Adrenal gland (tissue), 19 donors: ENCODE measurements at places on chromosomes 12 and 14. TPM values are rescaled to one million over a fixed set of nuclear protein-coding genes. Genes with fewer than 3 reads are reported as not detected.

OVCH1 gene
- 1.00 TPM for total RNA-seq

RNASE11 gene
- total RNA-seq: not detected

DNA sequence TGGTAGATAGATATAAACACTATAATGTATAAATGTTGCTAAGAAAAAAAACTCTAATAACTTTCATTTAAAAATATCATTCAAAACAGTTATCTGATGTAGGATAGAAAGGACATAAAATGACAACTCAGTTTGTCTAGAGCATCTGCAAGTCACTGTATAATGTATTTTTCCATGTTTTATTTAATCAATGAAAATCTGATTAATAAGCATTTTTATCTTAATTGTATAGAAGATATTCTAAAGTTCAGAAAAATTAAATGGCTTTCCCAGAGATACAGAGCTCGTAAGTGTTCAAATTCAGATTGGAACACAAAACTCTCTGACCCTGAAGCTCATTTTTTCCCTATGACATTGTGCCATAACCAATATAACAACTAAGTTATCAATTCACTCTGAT, 295.9 kb upstream of the DCN start:
- H3K27ac ChIP-seq: no peak overlapping the region
- no peak overlapping the region for H3K4me3 ChIP-seq
- no peaks in the 10 kb centered on the region for H3K27me3 ChIP-seq
- no peak for DNase-seq
- H3K36me3 ChIP-seq: no peaks in the 10 kb centered on the region
- H3K4me1 ChIP-seq: no peaks in the 10 kb centered on the region

DNA sequence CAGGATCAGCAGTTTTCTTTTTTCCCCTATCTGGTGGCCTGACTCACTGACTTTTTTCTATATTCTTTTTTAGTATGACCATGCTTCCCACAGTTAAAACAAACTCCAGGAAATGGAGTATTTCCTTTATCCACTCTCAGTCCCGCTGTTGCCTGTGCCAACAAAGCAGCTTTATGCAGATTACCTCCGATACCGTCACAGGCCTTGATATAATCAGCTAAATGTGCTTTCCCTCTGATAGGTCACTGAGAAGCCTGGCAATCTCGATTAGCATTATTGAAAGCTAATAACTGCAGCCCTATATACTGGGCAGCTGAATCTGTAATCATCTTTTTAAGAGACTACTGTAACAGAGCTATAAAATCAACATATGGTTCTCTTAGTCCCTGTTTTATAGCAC, 243.6 kb downstream of the KIF21A start:
- H3K27me3 ChIP-seq: no peaks in the 10 kb centered on the region
- no peak overlapping the region for H3K4me3 ChIP-seq
- H3K4me1 ChIP-seq: no peaks in the 10 kb centered on the region
- H3K27ac ChIP-seq: no peak overlapping the region

DNA sequence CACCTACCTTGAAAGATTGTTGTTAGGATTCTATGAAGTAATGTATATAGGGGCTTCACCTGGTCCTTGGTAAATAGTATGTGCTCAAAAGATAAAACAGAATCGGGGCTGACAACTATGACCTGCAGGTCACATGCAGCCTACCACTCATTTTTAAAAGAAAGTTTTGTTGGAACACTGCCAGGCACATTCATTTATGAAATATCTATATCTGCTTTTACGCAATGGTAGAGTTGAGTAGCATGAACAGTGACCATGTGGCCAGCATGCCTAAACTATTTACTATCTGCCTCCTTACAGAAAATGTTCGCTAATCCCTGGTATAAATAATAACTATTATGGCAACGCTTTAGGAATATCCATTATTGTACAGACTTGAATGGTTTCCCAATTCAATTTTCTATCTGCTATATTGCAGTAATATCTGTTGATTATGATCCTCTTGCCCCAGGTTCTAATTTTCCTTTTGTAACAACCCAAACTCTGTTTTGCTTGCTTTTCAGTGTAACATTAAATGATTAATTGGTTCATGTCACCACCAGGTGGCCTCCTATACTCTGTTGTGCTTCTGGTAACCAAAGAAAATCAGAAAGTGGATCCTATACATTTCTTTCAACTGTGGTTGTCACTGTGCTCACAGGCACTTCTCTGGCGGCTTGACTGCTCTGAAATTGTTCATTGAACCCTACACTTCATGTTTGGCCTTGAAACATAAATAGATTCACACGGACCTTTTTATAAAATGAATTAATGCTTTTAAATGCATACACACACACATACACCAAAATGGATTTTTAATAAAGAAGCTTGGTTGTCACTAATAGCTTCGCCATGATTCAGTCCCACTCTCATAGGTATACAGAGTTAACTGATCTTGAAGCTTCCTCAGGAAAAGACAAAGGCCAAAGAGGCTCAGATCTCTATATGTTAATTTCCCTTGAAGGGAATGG, 227.7 kb upstream of the NPAS3 start:
- no peaks in the 10 kb centered on the region for H3K27me3 ChIP-seq
- no peak overlapping the region for H3K4me3 ChIP-seq
- H3K36me3 ChIP-seq: no peaks in the 10 kb centered on the region
- peak; percentile 22 for DNase-seq
- no peak overlapping the region for H3K27ac ChIP-seq
- no peaks in the 10 kb centered on the region for H3K4me1 ChIP-seq

- no peak within 1 kb of the TSS for H3K27ac ChIP-seq
- H3K4me1 ChIP-seq: no peaks in the 10 kb centered on the region
- no peak for DNase-seq
Observed at GRCh38 chr12:262817-263216, at the start of gene SLC6A13. Gene SLC6A13 (minus strand): TSS chr12:262836. CDS start chr12:260052, 2,784 bp downstream.

DNA sequence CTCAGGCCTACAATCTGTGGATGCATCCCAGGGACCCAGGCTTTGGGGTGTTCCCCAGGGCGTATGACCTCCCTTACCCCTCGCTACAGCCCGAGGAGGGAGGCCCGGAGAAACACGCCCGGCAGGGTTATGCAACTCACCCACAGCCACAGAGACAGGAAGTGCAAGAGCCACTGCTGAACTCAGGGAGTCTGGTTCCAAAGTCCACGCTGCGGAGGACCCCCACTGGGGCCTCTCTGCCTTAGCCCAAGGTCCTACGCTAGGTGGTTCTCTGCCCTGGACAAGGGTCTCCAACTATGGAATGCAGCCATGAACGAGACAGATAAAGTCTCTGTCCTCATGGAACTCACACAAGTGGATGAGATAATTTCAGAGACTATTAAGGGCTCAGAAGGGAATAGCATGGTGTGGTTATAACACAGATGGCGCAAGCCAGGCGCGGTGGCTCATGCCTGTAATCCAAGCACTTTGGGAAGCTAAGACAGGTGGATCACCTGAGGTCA, 11.3 kb downstream of the SCARB1 start:
- peaks cover 95% of the 10 kb centered on the region for H3K4me1 ChIP-seq
- H3K27me3 ChIP-seq: no peaks in the 10 kb centered on the region
- peak; percentile 70 for DNase-seq
- H3K4me3 ChIP-seq: no peak overlapping the region
- H3K36me3 ChIP-seq: no peaks in the 10 kb centered on the region

DNA sequence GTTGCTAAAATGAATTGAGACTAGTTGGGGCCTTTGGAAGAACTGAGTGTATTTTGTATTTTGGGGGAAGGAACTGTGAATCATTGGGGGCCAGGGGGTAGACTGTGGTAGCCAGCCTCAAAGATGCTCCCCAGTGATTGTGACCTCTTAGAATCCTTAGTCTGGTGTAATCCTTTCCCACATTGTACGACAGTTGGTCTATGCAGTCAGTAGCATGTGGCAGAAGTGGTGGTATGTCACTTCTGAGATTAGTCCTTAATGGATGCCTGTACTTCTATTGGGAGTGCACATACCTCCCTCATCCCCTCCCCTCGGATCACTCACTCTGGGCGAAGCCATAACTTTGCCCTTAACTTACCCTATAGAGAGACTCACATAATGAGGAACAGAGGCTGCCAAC, 48.0 kb downstream of the USP15 start:
- no peaks in the 10 kb centered on the region for H3K36me3 ChIP-seq
- no peaks in the 10 kb centered on the region for H3K27me3 ChIP-seq
- no peak overlapping the region for H3K4me3 ChIP-seq
- H3K27ac ChIP-seq: no peak overlapping the region

- no peak overlapping the region for H3K4me3 ChIP-seq
- H3K27ac ChIP-seq: peak overlapping the region; percentile 87
- H3K36me3 ChIP-seq: no peaks in the 10 kb centered on the region
- no peaks in the 10 kb centered on the region for H3K27me3 ChIP-seq
- peaks cover 30% of the 10 kb centered on the region for H3K4me1 ChIP-seq
Observed at GRCh38 chr14:75294649-75295033, 16.0 kb downstream of the FOS start.
